ENCODE measurements at places on chromosomes 3 and 15.

DNA sequence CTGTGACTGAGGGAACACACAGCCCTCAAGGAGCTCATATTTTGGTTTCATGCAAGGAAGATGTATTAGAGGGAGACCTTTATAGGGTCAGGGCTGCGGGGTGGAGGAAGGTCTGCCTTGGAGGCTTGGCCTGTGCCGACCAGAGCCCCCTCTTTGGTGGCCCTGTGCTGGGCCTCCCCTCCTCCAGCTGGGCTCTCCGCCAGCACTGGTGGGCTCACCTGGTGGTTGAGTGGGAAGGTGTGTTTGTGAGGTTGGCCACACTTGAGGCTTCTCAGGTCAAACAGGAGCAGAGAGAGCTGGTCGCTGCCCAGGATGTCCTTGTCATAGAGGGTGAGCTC is 2.6 kb downstream of the PLA2G4F start:
- DNase-seq, result no peak

DNA sequence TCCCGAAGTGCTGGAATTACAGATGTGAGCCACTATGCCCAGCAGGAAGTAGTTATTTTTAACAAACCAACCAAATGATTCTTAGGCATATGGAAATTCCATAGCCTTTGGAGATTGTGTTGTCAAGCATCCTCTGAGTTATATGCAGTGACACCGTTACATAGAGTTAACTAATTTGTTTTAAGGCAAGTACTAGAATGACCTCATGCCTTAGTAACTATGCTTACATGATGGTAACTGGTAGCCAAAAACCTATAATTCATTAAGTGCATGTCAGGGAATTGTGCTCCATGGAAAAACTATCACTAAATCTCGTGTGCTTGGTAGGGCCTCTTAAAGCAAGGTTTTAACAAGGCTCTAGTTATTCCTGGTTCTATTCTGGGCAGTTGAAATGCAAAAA is 392.8 kb downstream of the TUSC7 start:
- DNase-seq, result peak; percentile 46

DNA sequence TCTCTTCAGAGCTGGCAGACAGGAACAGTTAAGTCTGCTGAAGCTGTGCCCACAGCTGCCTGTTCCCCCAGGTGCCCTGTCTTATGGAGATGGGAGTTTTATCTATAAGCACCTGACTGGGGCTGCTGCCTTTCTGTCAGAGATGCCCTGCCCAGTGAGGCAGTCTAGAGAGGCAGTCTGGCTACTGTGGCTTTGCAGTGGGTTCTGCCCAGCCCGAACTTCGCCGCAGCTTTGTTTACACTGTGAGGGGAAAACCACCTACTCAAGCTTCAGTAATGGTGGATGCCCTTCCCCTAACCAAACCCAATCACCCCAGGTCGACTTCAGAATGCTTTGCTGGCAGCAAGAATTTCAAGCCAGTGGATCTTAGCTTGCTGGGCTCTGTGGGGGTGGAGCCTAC is 91.2 kb downstream of the SLC25A26 start:
- DNase-seq, result no peak

DNA sequence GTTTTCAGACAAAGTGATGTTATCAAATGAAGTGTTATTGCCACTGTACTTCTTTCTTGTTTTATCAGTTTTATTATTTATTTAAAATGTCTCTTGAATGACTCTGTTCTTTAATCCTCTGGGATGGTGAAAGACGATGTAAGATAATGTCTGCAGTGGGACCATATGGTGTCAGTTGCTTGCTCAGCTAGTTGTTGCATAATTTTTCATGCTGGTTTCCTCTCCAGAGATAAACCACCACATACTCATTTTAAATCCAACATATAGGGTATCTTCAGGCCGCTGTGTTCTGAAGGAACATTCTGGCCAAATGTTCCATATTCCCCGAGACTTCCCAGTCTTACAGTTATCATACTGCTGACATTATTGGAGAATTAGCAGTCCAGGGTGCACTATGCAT is 75.9 kb downstream of the GABRG3 start:
- peak; percentile 23 for DNase-seq

- no peak for DNase-seq
These were observed 536.0 kb upstream of the TBL1XR1 start for GRCh38 chr3:177733233-177733632.

- DNase-seq, result peak; percentile 11
These were observed 53.6 kb downstream of the RHCG start for GRCh38 chr15:89442671-89443307.

DNA sequence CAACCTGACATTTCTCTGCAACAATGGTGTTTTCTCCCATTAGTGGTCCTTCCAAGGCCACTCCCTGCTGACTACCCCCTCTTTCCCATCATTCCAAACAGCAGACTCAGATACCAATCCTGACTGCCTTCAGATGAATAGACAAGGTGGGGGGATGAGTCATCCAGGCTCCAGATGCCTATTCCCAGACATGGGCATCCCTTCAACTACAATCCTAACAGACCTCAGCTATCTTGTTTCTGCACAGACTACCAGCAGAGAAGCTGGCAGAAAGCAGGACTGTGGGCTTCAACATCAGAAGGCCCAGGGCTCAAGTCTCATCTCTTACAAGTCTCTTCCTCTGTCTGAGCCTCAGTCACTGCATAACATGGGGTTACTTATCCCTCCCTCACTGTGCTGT is 2.2 kb downstream of the RBP1 start:
- DNase-seq, result peak; percentile 76

DNA sequence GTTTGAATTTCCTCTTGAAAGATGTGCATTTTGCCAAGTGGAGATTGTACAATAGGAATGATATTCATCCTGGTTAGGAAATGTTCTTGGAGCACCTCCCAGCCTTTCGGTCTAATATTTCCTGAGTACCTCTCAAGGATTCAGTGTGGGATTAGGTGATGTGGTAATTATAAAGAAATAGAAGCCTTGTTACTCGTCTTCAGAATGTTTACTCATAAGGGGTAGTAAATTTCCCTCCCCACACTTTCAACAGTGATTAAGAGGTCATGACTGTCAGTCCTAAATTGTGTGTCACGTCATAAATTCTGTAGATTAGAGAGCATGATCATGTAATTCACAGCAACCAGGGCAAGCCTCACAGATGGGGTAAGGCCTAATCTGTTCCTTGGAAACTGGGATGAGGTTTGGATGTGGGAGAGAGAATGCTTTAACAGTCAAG is 633.1 kb upstream of the TBL1XR1 start:
- DNase-seq, result peak; percentile 99

GRCh38 chr3:172848910-172849309 is 98.4 kb downstream of the ECT2 start:
- DNase-seq, result peak; percentile 95

- peak; percentile 75 for DNase-seq
These were observed 21.9 kb upstream of the THSD4 start for GRCh38 chr15:71093054-71094024.

DNA sequence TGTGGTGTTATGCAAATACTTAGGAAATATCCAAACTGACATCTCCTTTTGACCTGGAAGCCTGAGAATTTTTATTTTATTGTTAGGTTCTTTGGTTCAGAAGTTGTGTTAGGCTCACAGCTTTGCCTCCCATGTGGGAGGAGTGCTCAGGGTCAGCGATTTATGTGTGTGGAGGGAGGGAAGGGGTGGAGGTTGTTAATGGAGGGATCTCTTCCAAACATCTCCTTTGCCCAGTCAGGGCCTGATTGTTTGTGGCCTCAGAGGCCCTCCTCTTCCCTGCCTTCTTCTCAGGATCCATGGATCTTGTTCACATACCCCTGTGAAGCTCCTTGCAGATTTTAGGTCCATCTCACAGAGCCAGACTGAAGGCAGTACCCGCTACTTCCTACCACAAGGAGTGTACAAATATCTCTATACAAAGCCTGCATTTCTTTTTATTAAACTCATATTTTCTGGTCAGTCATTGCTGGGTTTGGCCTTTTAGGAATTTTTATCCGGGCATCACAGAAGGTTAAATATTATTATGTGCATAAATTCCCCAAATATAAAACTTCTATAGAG is 40.3 kb downstream of the BBX start:
- no peak for DNase-seq

DNA sequence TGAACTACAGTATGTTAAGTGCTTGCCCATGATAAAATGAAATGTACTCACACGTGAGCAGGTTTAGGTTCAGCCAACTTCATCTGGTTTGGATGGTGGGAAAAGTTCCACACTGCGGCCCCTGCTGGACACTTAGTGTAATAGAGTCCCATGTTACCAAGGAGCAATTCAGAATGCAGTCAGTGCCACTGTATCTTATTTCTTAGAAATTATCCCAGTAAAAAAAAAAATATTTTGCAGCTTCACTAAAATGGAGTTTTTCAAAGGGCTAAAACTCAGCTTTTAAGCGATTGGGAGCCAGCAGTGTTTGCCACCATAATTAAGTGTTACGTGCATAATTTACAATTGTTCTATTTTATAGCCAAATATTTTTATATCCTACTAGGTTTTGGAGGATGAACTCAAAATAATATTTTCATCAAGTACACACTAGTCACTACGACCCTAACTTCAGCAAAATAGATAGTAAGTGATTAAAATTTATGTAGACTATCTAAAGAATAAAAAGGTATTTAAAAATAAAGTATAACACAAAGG is 371.7 kb upstream of the GBE1 start:
- peak; percentile 55 for DNase-seq

DNA sequence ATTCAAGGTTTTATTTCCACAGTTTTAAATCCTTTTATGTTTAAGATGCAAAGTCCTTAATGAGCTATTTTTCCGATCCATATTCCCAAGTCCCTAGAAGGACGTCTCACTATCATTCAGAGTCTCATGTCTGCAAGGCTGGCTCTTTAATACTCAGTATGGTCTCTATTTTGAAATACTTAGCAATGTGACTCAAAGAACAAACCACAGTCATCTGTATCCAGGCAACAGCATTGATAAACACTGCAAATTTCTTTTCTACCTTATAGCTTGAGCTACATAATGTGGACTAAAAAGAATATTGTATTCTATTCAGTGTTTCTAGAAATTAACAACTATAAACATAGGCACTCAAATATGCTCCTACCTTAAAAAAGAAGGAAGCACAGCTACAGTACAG is 588.3 kb upstream of the NAALADL2 start:
- peak; percentile 82 for DNase-seq

GRCh38 chr3:190258634-190259033 is 63.6 kb downstream of the CLDN1 start:
- DNase-seq, result no peak

- peak; percentile 48 for DNase-seq
These were observed 277.0 kb upstream of the PLSCR5 start for GRCh38 chr3:146881966-146882760.

DNA sequence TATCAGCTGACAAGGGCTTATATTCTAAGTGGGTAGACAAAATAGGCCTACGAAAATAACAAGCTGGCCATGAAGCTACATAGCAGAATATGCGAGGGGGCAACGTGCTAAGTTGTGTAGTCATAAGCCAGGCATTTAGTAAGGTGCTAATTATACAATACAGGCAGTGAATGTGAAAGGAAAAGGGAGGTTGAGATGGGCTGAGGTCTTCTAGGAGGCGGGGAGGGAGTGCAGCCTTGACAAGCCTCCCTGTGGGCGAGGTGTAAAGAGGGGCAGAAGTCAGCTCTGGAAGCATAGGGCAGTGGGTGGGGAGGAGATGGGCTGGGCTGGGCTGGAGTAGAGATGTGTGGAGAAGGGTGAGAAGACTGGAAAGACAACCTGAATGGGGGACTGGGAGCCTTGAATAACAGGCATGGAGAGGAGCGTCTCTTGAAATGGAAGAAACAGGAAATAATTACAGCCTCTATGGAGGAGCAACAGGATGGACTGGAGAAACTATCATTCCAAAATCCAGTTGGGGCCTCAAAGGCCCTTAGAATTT is 1.2 kb downstream of the TIGIT start:
- no peak for DNase-seq

DNA sequence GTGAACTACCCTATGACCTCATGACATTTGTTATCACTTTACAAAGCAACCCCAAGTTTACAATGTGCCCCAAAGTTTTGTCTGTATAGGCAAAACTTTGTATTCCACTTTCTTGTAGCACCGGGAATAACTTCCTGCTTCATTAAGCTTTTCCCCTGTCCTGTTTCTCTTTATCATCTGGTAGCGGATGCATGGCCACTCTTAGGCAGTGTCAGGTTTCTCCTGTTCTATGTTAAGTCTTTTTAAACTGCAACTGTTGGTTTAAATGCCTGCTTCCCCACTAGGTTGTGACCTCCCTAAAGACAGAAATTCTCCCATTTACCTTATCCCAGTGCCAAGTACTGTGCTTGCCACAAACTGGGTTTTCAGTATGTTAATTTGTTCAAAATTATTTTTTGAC is 433.6 kb upstream of the DPH6 start:
- no peak for DNase-seq

DNA sequence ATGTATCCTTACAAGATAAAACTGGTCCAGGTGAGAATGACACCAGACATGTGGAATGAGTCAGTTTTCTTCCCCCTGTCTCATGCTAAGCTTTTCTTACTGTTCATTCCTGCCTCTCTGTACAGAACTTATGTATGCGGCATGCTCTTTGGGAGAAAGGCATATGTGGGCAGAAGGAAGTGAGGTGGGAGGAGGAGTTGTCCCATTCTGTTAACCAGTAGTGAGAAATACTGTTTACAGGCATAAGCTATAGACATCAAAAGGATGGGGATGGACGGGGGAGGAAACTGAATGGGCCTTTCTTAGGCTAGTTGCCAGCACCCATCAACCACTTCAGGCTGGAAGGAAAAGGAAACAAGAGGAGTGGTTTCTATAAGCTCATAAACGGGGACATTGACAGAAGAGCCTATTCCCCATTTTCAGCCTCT is 143.6 kb upstream of the BHLHE40 start:
- DNase-seq, result no peak

- DNase-seq, result no peak
These were observed 48.9 kb downstream of the TMEM44 start for GRCh38 chr3:194584320-194584776.

GRCh38 chr15:69798481-69799250 is 299.1 kb downstream of the TLE3 start:
- DNase-seq, result peak; percentile 49

DNA sequence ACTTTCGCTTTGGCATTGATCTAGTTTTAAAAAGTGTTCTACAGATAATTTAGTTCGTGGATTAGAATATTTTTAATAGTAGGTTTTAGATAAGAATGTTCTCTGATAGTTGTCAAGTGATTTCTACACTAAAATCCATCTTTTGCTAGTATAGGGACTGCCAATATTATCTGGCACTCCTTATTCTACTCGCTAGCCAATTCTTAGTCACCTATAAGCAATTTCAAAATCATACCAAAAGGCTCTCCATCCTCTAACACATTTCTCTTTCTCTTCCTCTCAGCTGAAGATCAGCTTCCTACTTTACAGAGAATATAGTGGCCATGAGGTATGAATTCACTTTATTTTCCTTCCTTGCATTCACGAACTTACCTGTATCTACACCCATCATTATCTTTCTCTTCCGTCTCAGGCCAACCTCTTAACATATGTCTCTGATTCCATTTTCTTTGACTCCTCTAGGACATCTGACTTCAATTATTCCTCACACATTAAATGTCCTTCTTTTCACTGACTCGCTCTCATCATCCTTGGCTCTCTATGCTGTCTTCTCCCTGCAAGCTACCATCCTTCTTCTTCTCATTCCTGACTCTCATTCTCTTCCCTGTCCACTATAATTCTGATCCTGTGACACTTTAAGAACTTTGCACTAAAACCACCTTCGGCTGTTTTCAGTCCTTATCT is 35.5 kb downstream of the C3orf80 start:
- peak; percentile 9 for DNase-seq

Measured in fibroblast of skin of right quadriceps (primary cell).